Left hindlimb (tissue), 1 donor: ENCODE measurements at places on chromosomes 2 and 18.

GRCh38 chr18:32264401-32264800, 74.6 kb downstream of the MEP1B start:
- no peak for DNase-seq

DNA sequence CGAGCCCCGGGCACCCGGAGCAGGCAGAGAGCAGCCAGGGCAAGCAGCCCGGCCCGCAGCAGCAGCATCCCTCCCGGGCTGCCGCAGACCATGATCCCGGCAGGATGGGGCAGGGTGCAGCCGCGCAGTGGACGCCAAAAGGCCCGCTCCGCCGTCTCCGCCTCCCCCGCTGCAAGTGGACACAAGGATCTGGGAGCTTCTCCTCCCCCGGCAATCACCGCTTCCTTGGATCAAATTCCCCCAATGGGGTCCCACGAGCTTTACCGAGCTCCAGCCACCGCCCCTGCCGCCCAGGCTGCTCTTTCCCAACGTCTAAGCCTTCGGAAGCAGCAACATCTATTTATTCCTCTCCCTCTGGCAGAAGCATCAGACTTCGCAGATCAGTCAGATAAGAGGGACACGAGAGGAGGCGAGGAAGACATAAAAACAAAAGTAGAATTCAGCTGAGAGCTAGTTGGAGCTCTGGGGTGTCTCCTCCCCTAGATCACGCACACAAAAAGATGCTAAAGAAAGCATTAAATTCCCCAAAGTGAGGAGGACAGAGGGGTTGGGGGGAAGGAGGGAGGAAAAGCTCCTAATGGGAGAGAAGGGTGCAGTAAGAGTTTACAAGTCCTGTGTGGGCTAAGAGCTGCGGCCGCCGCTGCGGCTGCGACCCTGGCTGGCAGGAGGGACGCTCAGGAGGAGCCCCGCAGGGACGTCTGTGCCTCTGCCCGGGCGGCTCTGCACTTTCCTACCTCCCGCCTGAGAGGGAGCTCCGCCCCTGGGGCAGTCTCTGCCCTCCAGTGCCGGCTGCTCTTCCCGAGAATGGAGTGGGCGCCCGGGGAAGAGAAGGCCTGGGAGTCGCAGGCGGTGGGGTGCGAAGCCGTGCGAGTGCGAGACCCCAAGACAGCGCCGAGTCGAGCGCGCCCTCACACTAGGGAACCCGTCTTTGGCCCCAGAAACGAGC, at the start of gene FRZB:
Gene FRZB, minus strand, starts transcription at position 177 of the 946 bp plus-strand sequence. Its CDS starts 85 bp downstream, at position 92.
- DNase-seq: peak; percentile 87

- no peak for DNase-seq
These were observed 81.4 kb downstream of the ACAA2 start for GRCh38 chr18:49731860-49732311.

DNA sequence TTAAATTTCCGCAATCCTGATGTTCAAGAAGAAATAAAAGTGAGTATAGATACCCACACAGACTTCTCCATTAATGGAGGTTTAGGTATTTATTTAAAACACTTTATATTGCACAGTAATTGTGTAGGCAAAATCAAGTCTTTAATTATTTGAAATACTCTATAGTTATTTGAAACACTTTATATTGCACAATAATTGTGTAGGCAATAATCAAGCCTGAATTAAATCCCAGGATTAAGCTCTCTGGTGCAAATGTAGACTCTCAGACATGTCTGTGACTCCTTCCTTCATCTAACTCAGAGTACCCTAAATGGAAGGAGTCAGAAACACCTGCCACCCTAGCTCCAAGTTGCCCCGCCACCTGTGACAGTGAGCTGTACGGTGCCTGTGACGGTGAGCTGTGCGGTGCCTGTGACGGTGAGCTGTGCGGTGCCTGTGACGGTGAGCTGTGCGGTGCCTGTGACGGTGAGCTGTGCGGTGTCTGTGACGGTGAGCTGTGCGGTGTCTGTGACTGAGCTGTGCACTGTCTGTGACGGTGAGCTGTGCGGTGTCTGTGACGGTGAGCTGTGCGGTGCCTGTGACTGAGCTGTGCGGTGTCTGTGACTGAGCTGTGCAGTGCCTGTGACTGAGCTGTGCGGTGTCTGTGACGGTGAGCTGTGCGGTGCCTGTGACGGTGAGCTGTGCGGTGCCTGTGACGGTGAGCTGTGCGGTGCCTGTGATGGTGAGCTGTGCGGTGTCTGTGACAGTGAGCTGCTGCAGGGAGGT, 11.0 kb downstream of the SLC3A1 start:
- no peak for DNase-seq

DNA sequence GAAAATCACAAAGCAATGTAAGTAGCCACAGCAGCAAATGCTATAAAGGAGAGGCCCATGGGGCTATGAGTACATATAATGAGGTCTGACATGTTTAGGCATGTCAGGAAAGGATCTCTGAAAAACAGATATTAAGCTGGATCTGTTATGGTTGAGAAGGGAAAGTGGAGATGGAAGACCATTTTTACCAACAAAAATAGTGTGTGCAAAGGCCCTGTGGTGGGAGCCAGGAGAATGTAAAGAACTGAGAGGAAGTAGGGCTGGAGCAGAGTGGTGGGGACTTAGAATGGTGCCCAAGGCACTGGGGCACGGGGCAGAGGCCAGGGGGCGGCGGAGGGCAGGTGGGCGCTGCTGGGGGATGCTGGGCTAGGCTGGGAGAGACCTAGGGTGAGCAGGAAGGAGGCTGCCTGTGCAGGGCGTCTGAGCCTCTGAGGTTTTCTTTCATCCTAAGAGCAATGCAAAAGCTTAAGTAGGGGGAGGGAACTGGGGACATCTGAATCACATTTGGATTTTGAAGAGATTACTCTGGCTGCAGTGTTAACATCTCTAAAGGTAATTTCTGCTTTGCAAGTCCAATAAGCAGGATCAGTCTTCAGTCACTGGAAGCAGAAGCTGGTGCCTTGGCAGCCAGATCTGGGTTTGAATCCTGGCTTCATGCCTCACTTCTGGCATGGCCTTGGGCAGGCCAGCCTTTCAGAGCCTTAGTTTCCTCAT, 4.9 kb upstream of the AGFG1 start:
- no peak for DNase-seq

- DNase-seq: no peak
These were observed 278.0 kb upstream of the DSEL start for GRCh38 chr18:67794521-67794920.

DNA sequence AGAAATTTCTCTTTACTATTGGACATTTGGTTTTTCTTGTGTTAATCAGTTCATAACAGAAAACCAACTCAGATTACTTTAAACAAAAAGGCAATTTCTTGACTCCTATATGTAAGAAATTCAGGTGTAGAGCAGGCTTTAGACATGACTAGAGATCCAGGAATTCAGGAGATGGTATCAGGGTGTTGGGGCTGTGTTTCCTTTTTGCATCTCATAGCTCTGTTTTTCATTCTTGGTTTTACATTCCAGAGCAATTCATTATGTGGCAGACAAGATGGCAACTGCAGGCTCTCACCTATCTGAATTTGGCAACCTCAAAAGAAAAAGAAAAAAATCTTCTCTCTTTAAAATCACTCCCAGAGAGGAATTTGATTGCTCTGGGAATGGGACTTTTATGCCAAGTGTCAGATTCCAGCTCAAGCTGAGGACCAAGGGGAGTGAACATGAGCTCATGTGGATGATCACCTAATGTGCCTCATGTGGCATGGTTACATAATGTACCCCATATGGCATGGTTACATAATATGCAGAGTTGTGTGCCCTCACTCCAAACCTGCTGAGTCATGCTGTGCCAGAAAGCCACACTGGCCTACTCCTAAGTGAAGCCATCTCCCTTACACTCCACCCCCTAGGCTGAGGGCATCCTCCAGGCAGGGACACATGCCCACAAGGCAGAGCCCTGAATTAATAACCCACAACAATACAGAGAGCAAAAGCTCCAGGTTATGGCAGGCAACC, 282.7 kb downstream of the MBD2 start:
- no peak for DNase-seq

DNA sequence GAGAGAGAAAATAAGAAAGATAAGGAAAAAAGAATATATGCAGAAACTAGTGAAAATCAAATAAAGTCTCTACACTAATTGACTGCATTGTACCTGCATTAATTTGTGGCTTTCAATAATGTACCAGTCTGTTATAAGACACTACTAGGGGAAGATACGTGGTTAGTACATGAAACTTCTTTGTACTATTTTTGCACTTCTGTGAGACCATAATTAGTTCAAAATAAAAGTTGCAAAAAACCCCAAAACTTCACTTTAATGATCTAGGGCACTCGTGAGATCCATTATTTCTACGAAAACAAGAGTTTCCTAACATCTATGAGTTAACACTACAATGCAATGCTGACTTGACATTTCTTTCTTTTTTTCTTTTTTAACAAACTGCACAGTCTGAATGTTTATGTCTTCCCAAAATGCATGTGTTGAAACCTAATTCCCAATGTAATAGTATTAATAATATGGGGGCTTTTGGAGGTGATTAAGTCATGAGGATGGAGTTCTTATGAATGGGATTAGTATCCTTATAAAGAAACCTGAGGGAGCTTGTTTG, 162.8 kb upstream of the LRRTM1 start:
- no peak for DNase-seq

GRCh38 chr2:217438821-217439220, 564.0 kb downstream of the TNS1 start:
- no peak for DNase-seq

- DNase-seq: no peak
These were observed 463.1 kb downstream of the TSN start for GRCh38 chr2:122218596-122218995.

GRCh38 chr2:1601471-1602277, 142.6 kb downstream of the PXDN start:
- peak; percentile 37 for DNase-seq

- peak; percentile 30 for DNase-seq
These were observed 79.5 kb upstream of the GPC1 start for GRCh38 chr2:240355962-240356361.

DNA sequence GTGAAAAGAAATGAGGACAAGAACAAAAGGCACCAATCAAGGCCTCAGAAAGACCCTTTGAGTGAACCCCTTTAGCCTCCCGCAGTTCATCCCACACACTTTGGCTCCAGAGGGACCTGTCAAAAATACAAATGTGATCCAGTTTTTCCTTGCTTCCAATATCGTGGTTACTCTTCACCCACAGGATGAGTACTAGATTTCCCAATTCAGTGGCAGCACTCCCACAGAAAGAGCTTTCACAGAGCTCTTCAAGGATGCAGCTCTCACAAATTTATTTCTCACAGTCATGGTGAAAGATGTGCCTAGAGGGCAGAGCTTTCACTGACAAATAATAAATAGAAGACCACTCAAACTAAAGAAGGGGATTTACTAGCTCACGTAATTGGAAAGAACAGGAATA, 3.0 kb upstream of the GFPT1 start:
- DNase-seq: no peak

DNA sequence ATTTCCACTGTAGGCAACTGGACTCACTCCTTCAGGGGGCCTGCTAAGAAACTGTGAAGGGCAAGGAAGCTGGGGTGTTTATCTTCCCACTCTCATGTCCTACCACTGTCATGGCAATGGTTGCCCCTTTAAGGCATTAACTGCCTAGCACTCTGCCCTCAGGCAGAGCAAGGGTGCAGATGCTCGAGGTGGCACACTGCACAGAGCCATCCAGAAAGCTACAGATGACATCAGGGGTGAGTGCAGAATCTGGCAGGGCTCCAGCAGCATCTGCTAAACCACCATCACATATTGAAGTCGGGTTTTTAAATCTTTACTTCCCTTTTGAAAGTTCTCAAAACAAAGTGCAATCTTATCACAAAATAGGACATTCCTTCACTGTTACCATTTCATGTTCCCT, 75.4 kb downstream of the RAPGEF4 start:
- no peak for DNase-seq

GRCh38 chr2:156349161-156349560, 16.6 kb upstream of the NR4A2 start:
- no peak for DNase-seq

DNA sequence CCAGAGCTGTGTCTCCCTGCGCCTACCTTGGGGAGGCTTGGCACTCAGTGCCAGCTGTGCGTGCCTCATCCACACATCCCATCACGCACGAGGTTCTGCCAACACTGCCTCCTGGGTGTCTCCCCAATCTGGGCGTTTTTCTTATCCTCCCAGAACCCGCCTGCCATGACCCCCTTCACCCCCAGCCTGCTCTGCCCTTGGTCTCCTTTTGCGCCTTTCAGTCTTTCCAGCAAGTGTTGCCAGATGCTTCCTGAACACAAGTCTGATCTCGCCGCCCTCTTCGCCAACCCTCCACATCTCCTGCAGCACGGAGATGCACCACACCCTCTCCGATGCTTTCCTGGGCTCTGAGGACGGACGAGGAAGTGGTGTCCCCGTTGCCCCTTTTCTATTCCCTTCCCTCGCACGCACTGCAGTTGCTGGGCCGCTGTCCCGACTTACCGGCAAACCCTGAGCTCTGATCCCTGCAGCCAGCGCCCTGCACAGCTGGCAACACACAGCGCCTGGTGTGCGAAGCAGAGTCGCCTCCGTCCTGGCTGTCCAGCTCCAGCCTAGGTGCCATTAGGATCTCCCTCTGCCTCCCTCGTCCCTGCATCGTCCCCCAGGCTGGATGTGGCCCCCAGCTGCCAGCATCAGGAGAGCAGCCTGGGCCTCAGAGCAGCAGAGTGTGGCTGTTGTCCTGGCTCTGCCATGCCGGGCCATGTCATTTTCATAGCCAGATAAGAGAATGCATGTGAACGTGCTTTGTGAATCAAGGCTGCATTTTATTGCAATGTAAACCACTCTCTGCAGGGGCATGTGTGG, 22.6 kb upstream of the ALLC start:
- DNase-seq: no peak

- peak; percentile 31 for DNase-seq
These were observed 563.9 kb downstream of the DCC start for GRCh38 chr18:52903857-52904256.

- DNase-seq: no peak
These were observed 42.6 kb upstream of the HPCAL1 start for GRCh38 chr2:10260130-10260529.

DNA sequence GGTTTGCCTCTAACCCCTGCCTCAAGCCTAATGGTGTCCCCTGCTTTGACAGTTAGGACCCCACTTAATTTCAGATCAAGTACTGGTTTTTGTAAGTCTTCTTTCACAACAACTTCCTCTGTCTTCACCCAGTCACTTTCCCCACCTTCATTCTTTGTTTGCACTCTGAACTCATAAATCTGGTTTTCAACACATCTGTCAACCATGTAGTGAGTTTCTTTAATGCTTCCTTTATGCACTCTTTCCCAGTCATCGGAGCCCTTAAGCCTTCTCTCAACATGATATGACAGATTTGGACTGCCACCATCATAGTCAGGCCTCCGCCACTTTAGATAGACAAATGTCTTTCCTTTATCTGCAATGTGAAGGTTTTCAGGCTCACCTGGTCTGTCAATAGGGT, 109.1 kb downstream of the PLEKHA3 start:
- DNase-seq: no peak
